ENCODE measurements at places on chromosomes 7 and 10. TPM values are rescaled to one million over a fixed set of nuclear protein-coding genes. Genes with fewer than 3 reads are reported as not detected.

Gene ACSM6
- total RNA-seq = not detected

Gene AKR1C4
- total RNA-seq = not detected

Gene ACHE
- total RNA-seq = 0.24 TPM

Gene CCDC6
- total RNA-seq = 30.1 TPM

Gene CTAGE8
- 1.4 TPM for total RNA-seq

Gene PDE6C
- not detected for total RNA-seq

DNA sequence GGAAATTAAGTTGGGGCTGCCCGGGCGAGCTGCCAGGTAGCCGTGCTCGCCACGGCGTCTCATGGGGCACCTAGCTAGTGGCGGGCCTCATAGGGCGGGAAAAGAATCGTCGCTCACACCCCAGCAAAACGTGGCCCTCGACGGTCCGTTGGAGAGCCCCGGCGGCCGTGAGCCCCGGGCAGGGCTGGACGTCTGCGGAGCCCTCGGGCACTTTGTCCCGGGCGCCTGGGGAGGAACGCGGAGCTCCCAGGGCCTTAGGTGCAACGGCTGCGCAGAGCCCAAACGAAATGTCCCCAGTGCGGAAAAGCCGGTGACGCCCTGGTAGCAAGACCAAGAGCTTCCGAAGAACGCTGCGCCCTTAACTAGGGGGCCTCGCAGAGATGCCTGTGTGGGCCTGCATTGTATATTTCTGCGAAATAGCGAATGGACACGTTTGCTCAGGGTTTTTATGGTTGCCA lies 866 bp upstream of the SFMBT2 start:
- H3K4me1 ChIP-seq = peaks cover 35% of the 10 kb centered on the region
- H3K27me3 ChIP-seq = no peaks in the 10 kb centered on the region
- no peaks in the 10 kb centered on the region for H3K36me3 ChIP-seq
- no peak overlapping the region for H3K27ac ChIP-seq

GRCh38 chr10:89278034-89278535 lies 23.8 kb upstream of the IFIT2 start:
- no peaks in the 10 kb centered on the region for H3K27me3 ChIP-seq
- H3K4me3 ChIP-seq = no peak overlapping the region
- no peak overlapping the region for H3K27ac ChIP-seq
- no peaks in the 10 kb centered on the region for H3K4me1 ChIP-seq
- no peak for DNase-seq

GRCh38 chr10:69884024-69884367 lies 82.3 kb downstream of the COL13A1 start:
- no peak overlapping the region for H3K4me3 ChIP-seq
- no peaks in the 10 kb centered on the region for H3K27me3 ChIP-seq
- H3K36me3 ChIP-seq = no peaks in the 10 kb centered on the region
- H3K4me1 ChIP-seq = no peaks in the 10 kb centered on the region
- no peak overlapping the region for H3K27ac ChIP-seq

DNA sequence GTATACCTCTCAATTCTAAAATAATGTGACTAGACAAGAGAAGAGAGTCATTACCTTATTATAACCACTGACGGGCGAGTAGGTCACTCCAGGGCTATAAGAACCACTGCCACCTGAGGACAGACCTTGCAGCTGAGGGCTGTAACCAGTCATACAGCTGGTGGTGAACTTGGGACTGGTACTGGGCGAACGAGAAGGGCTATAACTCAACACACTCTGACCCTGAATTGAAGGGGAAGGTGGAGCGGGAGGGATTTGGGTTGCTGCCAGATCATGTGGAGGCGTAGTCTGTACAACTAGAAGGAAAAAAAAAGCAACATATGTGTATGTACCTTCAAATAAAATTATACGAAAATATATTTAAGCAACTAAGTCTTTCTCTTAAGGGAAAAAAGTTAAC lies 3.4 kb downstream of the TMEM209 start:
- H3K27ac ChIP-seq = no peak overlapping the region
- H3K36me3 ChIP-seq = peaks cover 28% of the 10 kb centered on the region
- no peak for DNase-seq
- H3K4me1 ChIP-seq = peaks cover 4% of the 10 kb centered on the region

GRCh38 chr10:89258881-89259280 lies 7.3 kb upstream of the LIPA start:
- H3K4me3 ChIP-seq = no peak overlapping the region
- no peak for DNase-seq
- H3K4me1 ChIP-seq = peaks cover 7% of the 10 kb centered on the region

DNA sequence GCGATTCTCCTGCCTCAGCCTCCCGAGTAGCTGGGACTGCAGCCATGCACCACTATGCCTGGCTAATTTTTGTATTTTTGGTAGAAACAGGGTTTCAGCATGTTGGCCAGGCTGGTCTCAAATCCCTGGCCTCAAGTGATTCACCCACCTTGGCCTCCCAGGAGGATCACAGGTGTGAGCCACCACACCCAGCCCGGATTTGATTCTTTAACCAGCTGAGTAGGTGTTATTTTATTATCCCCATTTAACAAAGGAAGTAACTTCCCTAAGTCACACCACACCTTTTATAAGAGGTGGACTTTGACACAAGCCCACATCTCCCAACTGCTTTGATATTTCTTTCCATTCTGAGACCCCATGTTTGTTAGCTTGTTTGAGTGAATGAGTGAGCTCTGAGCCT lies 25.0 kb downstream of the SLC25A28 start:
- H3K4me1 ChIP-seq = peaks cover 11% of the 10 kb centered on the region
- H3K36me3 ChIP-seq = no peaks in the 10 kb centered on the region
- H3K27me3 ChIP-seq = no peaks in the 10 kb centered on the region
- no peak overlapping the region for H3K27ac ChIP-seq
- no peak overlapping the region for H3K4me3 ChIP-seq
- no peak for DNase-seq

GRCh38 chr10:122221958-122222357 lies 49.1 kb upstream of the BTBD16 start:
- no peak overlapping the region for H3K27ac ChIP-seq
- H3K4me3 ChIP-seq = no peak overlapping the region
- no peaks in the 10 kb centered on the region for H3K4me1 ChIP-seq
- DNase-seq = no peak
- H3K36me3 ChIP-seq = no peaks in the 10 kb centered on the region
- peaks cover 6% of the 10 kb centered on the region for H3K27me3 ChIP-seq

GRCh38 chr7:96080027-96080426 lies 241.9 kb downstream of the SLC25A13 start:
- no peak overlapping the region for H3K4me3 ChIP-seq
- no peak overlapping the region for H3K27ac ChIP-seq
- peaks cover 24% of the 10 kb centered on the region for H3K27me3 ChIP-seq
- H3K4me1 ChIP-seq = peaks cover 9% of the 10 kb centered on the region
- no peaks in the 10 kb centered on the region for H3K36me3 ChIP-seq
- DNase-seq = no peak

GRCh38 chr7:107173191-107173590 lies 4.4 kb downstream of the HBP1 start:
- no peak overlapping the region for H3K27ac ChIP-seq
- no peak overlapping the region for H3K4me3 ChIP-seq
- H3K27me3 ChIP-seq = no peaks in the 10 kb centered on the region
- no peak for DNase-seq
- H3K4me1 ChIP-seq = peaks cover 49% of the 10 kb centered on the region
- H3K36me3 ChIP-seq = peaks cover 11% of the 10 kb centered on the region

GRCh38 chr7:52261057-52261456 lies 774.4 kb upstream of the POM121L12 start:
- H3K4me3 ChIP-seq = no peak overlapping the region
- no peaks in the 10 kb centered on the region for H3K36me3 ChIP-seq

GRCh38 chr10:101601541-101601940 lies 13.4 kb downstream of the DPCD start:
- no peak for DNase-seq
- no peak overlapping the region for H3K27ac ChIP-seq
- H3K4me1 ChIP-seq = no peaks in the 10 kb centered on the region
- no peaks in the 10 kb centered on the region for H3K36me3 ChIP-seq
- no peak overlapping the region for H3K4me3 ChIP-seq

GRCh38 chr7:91140982-91141381 lies 123.3 kb upstream of the FZD1 start:
- H3K4me3 ChIP-seq = no peak overlapping the region
- no peaks in the 10 kb centered on the region for H3K36me3 ChIP-seq
- H3K27me3 ChIP-seq = no peaks in the 10 kb centered on the region

GRCh38 chr7:103679151-103680132 lies 233.4 kb upstream of the SLC26A5 start:
- H3K4me3 ChIP-seq = no peak overlapping the region
- no peaks in the 10 kb centered on the region for H3K36me3 ChIP-seq

DNA sequence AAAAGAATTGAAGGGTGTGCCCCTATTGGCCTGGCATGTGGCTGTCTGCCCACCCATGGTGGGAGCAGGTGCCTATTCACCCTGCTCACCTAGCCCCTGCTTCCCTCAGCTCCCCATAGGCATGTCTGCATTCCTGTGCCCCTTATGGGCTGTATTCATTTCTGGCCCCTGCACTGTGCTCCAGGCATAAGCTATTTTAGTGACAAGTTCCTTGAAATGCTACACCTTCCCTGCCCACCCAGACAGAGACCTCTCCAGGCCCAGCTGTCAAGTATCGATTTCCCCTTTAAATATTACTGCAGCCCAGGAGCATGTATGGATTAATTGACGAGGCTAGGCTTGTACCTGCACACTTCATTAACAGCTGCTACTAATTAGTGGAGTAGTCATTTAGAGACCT lies 235.4 kb downstream of the RPS24 start:
- no peak overlapping the region for H3K4me3 ChIP-seq
- no peak for DNase-seq
- no peaks in the 10 kb centered on the region for H3K27me3 ChIP-seq
- H3K27ac ChIP-seq = no peak overlapping the region
- H3K4me1 ChIP-seq = no peaks in the 10 kb centered on the region

DNA sequence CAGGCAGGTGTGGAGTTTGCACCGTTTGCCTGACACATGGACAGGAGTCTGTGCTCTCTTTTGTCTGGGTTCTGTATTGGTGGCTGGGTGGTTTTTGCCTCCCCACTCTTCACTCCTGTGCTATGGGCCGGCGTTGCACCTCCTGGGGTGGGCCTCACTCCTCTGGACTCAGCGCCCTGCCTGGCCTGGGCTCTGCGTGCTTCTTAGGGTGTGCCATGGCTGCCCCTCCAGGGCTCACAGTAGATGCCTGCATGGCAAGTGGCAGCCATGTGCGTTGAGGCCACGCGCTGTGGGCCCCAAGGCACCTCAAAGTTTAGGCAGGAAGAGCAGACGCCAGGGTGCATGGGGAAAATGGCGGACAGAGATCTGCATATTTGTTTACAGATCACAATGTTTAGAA lies 319.8 kb downstream of the ADARB2 start:
- H3K36me3 ChIP-seq = no peaks in the 10 kb centered on the region
- peaks cover 34% of the 10 kb centered on the region for H3K4me1 ChIP-seq
- no peaks in the 10 kb centered on the region for H3K27me3 ChIP-seq
- DNase-seq = no peak
- H3K4me3 ChIP-seq = no peak overlapping the region

GRCh38 chr10:62655337-62655994 lies 149.1 kb upstream of the ADO start:
- H3K4me1 ChIP-seq = peaks cover 44% of the 10 kb centered on the region
- H3K27ac ChIP-seq = no peak overlapping the region
- no peak for DNase-seq
- H3K27me3 ChIP-seq = no peaks in the 10 kb centered on the region
- no peaks in the 10 kb centered on the region for H3K36me3 ChIP-seq
- no peak overlapping the region for H3K4me3 ChIP-seq

- H3K4me1 ChIP-seq = peaks cover 34% of the 10 kb centered on the region
- no peaks in the 10 kb centered on the region for H3K27me3 ChIP-seq
- H3K27ac ChIP-seq = peak overlapping the region; percentile 68
- DNase-seq = peak; percentile 39
Measured at GRCh38 chr10:62333988-62334682, 40.0 kb upstream of the ZNF365 start.

DNA sequence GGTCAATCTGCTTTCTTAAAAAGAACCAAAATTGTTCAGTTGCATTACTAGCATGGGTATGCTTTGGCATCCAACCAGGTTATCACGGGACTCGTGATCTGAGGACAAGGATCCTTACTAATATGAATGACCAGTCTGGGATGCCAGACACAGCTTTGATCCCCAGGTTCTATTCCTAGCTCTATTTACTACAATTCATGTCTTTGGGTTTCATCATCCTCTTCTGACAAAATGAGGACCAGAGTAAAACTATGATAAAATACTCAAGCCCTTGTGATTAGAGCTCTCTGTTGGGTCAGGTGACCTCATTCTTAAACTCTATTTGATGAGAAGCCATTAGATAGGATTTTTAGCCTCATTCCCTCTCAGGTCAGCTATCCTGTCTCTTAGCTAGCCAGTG lies 119.8 kb downstream of the SLC25A13 start:
- H3K4me3 ChIP-seq = no peak overlapping the region
- H3K27me3 ChIP-seq = no peaks in the 10 kb centered on the region
- DNase-seq = no peak
- peaks cover 5% of the 10 kb centered on the region for H3K36me3 ChIP-seq
- H3K4me1 ChIP-seq = no peaks in the 10 kb centered on the region

GRCh38 chr10:30791197-30791611 lies 161.7 kb upstream of the LYZL2 start:
- peaks cover 10% of the 10 kb centered on the region for H3K4me1 ChIP-seq
- H3K4me3 ChIP-seq = no peak overlapping the region

GRCh38 chr7:16984375-16984774 lies 102.6 kb upstream of the AGR3 start:
- H3K4me1 ChIP-seq = peaks cover 2% of the 10 kb centered on the region
- H3K27ac ChIP-seq = no peak overlapping the region
- H3K36me3 ChIP-seq = no peaks in the 10 kb centered on the region
- no peaks in the 10 kb centered on the region for H3K27me3 ChIP-seq
- no peak for DNase-seq
- H3K4me3 ChIP-seq = no peak overlapping the region

DNA sequence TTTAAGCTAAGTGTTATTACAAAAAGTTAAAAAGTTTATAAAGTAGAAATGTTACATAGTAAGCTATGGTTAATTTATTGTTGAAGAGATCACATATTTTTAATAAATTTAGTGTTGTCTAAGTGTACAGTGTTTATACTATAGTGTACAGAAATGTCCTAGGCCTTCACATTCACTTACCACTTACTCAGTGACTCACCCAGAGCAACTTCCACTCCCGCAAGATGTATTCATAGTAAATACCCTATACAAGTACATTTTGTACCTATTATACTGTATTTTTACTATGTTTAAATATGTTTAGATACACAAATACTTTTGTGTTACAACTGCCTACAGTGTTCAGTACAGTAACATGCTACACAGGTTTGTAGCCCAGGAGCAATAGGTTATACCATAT lies 69.2 kb downstream of the DNAJC1 start:
- H3K27ac ChIP-seq = no peak overlapping the region
- no peak for DNase-seq
- H3K4me3 ChIP-seq = no peak overlapping the region
- H3K4me1 ChIP-seq = no peaks in the 10 kb centered on the region
- H3K27me3 ChIP-seq = no peaks in the 10 kb centered on the region
- H3K36me3 ChIP-seq = no peaks in the 10 kb centered on the region

DNA sequence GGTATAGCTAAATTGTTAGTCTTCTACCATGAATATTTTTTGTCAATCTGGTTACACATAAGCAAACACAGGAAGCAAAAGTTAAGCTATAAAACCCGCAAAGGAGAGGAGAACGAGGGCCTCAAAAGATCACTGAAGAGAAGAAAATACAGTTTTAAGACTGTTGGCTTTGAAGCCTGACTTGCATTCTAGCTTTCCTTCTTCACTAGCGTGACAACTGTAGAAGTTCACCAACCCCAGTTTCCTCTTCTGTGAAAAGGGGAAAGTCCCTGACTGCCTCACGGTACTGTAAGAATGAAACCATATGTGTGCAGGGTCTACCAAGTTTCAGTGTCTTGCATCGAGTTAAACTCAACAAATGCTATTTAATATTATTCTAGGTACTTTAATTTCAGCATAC lies 7.5 kb upstream of the LRRN3 start:
- no peaks in the 10 kb centered on the region for H3K36me3 ChIP-seq
- H3K27me3 ChIP-seq = no peaks in the 10 kb centered on the region
- peak; percentile 74 for DNase-seq
- no peak overlapping the region for H3K27ac ChIP-seq
- H3K4me3 ChIP-seq = peak overlapping the region; percentile 8

All from B cell (primary cell).